ENCODE measurements at places on chromosomes 1 and 21. TPM values are rescaled to one million over a fixed set of nuclear protein-coding genes. Genes with fewer than 3 reads are reported as not detected.

The KCNE2 gene
- not detected for total RNA-seq

The SPRR2E gene
- total RNA-seq: not detected

The HLX gene
- total RNA-seq: 0.42 TPM

The MARK1 gene
- total RNA-seq: 3.8 TPM

The TP73 gene
- total RNA-seq: 0.07 TPM

The WRAP73 gene
- total RNA-seq: 18.2 TPM

The FGR gene
- total RNA-seq: not detected

The LRRC7 gene
- 0.20 TPM for total RNA-seq

The AK5 gene
- total RNA-seq: not detected

The SLC26A9 gene
- 0.06 TPM for total RNA-seq

The ZNF695 gene
- total RNA-seq: 13.1 TPM

The PLD5 gene
- not detected for total RNA-seq

The NBPF11 gene
- total RNA-seq: 6.0 TPM

The KCNA3 gene
- total RNA-seq: not detected

All from NCI-H460 (cell line).